ENCODE measurements at places on chromosomes 4 and X.

- DNase-seq: no peak
Measured at GRCh38 chrX:121301356-121301755, 253.9 kb downstream of the GLUD2 start.

- no peak for DNase-seq
Measured at GRCh38 chr4:88341227-88342192, 37.1 kb upstream of the HERC6 start.

DNA sequence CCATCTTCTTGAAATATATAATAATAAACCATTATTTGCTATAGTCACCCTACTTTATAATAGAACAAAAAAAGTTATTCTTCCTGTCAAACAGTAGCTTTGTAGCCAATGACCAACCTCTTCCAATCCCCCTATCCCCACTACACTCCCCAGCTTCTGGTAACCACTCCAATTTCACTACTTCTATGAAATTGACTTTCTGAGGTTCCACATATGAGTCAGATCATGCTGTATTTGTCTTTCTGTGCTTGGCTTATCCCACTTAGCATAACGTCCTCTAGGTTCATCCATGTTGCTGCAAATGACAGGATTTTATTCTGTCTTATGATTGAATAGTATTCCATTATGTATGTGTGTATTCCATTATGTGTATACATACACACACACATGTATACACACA is 809.7 kb upstream of the NDST4 start:
- DNase-seq: no peak

DNA sequence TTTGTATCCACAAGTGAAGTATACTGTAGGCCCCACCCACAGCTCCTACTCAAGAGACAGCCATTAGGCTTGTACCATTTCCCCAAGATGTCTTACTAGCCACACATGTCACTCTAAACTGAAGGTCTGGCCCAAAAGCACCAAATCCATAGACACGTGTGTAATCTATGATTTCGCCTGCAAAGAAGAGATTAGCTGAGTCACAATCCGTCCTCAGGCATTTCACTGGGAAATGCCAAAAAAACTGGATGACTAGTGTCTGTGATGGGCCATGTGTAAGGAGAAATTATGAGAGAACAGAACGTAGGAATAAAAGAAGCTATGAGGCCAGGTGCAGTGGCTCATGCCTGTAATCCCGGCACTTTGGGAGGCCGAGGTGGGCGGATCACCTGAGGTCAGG is 21.9 kb upstream of the RP2 start:
- no peak for DNase-seq

- no peak for DNase-seq
Measured at GRCh38 chr4:113141901-113142346, 92.5 kb downstream of the ANK2 start.

GRCh38 chrX:129743821-129744220 is 5.0 kb downstream of the XPNPEP2 start:
- DNase-seq: no peak

DNA sequence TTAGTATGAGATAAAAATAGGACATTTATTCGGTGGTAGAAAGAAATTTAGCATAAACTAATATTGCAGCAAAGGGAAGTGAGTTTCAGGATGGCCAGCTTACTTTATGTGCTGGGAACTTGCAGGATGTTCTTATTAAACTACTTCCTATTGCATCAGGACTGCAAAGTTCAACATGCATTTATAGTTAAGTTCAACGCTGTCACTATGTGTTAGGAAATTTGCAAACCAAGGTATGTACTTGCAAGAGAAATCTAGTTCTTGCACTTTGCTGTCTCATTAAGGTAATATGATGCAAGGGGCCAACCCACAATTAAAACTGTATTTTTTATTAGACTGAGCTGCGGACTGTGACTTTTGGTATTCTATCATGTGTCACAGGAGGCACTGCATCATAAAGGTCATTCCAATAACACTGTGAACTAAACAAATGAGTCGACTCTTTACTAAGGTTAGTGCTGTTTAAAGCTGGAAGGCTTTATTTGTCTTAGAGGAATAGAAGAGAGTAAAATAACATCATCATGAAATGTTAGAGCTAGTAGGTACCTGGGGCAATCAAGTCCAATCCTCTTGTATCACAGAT is 1525.7 kb upstream of the TENM3 start:
- no peak for DNase-seq

GRCh38 chr4:100379583-100380105 is 138.2 kb downstream of the EMCN start:
- DNase-seq: no peak

DNA sequence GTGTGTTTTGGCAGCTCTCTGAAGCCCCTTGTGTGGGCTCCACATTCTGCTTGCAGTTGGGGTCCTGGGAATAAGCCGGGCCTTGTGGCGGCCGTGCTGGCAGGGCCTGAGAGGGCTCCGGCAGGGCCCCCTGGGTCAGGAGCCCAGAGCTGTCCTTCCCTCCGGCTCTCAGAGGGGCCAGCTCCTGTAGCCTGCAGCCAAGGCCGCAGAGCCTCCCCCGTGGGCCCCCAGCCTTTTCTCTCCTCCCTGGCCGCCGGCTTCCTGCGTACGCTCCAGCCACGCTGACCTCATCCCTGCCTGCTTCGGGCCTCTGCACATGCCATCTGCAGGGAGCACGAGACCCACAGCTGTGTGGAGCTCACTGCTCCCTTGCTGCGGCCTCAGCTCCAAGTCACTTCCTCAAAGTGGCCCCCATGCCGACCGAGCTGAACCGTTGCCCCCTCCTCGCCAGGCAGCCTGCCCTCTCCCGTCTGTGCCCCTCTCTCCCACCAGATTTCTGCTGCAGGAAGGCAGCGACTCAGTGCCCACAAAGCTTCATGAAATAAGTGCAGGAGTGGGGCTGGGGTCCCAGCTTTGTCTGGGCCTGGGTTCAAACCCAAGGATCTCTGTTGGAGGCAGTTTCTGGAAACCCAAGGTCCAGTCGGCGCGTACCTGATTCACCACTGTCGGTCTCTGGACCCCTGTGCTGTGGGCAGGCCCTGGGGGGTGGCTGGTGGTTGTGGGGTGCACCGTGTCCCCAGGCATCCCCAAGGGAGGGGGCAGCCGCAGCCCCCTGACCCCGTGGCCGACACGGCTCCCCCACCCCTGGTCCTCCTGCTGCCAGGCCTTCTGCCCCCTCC is 57.1 kb upstream of the NKX1-1 start:
- no peak for DNase-seq

DNA sequence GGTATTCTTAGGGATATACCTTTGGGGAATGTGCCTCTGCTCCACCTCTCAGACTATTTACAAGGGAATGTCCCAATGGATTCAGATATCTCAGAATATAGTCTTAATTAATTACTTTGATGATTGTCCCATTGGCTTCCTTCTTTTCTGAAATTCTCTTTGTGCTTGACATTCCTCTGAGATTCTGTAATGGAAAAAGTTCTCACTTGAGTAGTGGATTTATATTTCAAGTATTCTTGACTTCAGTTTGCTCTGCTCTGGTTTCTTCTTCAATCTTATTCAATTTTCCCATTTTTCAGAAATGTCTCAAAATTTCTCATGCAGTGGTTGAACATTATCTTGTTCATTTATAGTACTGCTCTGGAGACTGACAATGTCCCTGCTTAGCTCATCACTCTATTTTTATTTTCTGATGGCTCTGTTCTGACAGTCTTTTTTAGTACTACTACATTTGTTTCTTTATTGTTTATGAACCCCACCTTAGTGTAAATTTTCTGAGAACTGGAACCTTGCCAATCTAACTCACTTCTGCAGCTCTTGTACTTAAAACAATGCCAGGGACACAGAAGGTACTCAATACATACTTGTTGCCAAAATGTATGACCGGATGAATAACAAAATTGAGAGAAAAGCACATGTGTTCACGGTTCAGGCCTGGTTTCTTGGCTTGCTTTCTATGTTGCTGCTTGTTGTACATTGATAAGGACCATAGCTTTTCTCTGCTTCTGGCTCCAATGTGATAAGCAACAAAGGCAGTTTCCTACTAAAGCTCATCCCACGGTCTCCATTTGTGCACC is 471.7 kb downstream of the GASK1B start:
- DNase-seq: no peak
